ENCODE measurements at places on chromosomes 4 and X. TPM values are rescaled to one million over a fixed set of nuclear protein-coding genes. Genes with fewer than 3 reads are reported as not detected.

NXF2 gene
- not detected for total RNA-seq

CASK gene
- total RNA-seq: 19.3 TPM

TRMT44 gene
- total RNA-seq: 5.1 TPM

SOD3 gene
- not detected for total RNA-seq

GNRHR gene
- total RNA-seq: not detected

RHOXF2 gene
- total RNA-seq: not detected

Measured in A549 treated with AZD2906 at 1 μM for 4 hours (cell line).